ENCODE measurements at places on chromosomes 1 and 21.

- no peak for DNase-seq
Measured at GRCh38 chr1:198830412-198830811, 191.6 kb downstream of the PTPRC start.

- no peak for DNase-seq
Measured at GRCh38 chr1:183103147-183103546, 79.9 kb downstream of the LAMC1 start.

- DNase-seq: no peak
Measured at GRCh38 chr1:21724098-21724497, 54.9 kb upstream of the RAP1GAP start.

GRCh38 chr1:17944646-17945045 lies 163.0 kb upstream of the IGSF21 start:
- DNase-seq: no peak

- DNase-seq: no peak
Measured at GRCh38 chr1:37137601-37138000, 103.3 kb upstream of the GRIK3 start.

DNA sequence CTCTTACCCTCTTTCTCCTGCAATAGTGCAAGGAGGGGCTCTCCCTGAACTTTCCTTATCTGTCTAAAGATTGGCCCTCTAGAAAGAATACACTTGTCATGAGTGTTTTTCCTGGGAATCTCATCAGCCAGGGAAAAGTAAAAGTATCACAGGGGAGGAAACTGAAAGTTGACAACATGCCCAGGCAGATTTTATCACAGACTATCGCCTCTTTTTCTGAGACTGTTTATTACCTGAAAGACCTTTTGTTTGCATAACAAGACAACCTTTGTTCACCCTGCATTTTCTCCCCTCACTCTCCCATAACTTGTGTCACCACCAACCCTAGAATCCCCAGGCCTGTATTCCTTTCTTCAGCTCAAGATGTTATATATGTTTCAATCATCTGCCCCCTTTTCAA lies 794.7 kb upstream of the ADAMTS5 start:
- no peak for DNase-seq

GRCh38 chr21:18801468-18801867 lies 397.9 kb upstream of the TMPRSS15 start:
- no peak for DNase-seq

DNA sequence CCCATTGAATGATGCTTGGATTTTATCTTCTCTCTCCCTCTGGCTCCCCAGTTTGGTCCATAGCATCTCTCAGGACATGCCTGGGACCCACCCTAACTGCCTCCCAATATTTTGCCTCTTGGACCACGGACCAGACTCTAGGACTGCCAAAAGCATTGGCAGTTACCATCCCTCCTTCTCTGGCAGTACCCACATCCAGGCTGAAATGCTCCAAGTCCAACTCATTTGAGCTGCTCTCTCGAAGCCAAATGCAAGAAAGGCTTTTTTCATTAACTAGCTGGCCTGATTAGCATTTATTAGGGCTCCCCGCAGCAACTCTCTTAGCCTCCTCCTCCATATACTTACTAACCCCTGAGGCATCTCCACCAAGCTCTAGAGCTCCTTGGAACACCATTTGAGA lies 140.0 kb upstream of the GRIK3 start:
- DNase-seq: no peak

DNA sequence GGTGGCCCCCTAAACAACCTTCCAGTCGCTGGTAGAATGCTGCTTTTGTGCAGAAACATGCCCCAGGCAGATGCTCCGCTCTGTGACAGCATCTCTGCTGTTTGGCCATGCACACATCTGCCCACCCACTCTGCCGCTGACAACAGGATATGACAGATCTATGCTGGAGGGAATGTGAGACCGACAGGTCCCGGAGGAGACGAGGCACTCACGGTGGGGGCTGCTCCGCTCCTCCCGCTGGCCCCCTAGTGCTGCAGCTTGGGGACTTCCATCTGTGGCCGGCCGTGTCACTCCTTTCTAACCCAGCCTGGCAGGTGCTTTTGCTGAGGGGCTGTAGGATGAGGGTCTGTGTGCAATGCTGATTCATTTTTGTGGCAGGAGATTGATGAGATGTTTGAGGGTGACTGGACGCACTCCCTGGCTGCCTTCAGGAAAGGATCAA lies 49.1 kb upstream of the DMRTB1 start:
- DNase-seq: no peak

GRCh38 chr1:9466780-9467758 lies 72.2 kb upstream of the SLC25A33 start:
- peak; percentile 84 for DNase-seq

GRCh38 chr21:38538353-38538752 lies 40.1 kb upstream of the ERG start:
- DNase-seq: no peak

DNA sequence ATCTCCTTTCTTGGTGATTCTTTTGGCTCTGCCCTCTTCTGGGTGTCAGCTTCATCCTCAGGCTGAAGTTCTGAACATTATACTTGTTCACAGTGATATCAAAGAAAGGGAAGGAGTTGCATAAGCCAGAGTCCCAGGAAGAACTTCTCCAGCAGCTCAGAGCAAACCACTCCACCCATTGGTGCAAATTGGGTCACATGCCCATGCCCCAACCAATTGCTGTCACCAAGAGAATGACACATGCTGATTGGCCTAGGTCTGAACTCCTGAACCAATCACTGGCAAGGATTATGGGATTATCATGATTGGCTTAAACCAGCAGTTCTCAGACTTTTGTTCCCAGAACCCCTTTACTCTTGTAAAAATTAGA lies 256.5 kb upstream of the TMEM51 start:
- DNase-seq: no peak

GRCh38 chr1:113226148-113226547 lies 153.2 kb downstream of the LRIG2 start:
- DNase-seq: no peak

DNA sequence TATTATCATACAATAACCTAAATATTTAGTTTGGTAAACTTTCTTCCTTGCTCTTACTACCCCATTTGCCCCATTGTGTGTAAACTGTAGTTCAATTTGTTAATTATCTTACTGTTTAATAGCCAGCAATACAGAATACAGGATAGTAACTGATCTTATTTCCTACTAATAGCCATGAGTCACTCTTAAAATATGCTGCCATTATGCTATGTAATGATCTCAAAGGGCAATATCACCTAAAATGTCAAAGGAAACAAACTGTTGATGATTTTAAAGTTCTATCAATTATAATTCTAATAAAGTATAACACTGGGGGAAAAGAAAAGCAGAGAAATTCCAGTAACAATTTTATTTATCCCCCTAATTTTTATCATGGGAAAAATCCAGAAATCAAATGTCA lies 4.3 kb downstream of the SLC30A1 start:
- no peak for DNase-seq

DNA sequence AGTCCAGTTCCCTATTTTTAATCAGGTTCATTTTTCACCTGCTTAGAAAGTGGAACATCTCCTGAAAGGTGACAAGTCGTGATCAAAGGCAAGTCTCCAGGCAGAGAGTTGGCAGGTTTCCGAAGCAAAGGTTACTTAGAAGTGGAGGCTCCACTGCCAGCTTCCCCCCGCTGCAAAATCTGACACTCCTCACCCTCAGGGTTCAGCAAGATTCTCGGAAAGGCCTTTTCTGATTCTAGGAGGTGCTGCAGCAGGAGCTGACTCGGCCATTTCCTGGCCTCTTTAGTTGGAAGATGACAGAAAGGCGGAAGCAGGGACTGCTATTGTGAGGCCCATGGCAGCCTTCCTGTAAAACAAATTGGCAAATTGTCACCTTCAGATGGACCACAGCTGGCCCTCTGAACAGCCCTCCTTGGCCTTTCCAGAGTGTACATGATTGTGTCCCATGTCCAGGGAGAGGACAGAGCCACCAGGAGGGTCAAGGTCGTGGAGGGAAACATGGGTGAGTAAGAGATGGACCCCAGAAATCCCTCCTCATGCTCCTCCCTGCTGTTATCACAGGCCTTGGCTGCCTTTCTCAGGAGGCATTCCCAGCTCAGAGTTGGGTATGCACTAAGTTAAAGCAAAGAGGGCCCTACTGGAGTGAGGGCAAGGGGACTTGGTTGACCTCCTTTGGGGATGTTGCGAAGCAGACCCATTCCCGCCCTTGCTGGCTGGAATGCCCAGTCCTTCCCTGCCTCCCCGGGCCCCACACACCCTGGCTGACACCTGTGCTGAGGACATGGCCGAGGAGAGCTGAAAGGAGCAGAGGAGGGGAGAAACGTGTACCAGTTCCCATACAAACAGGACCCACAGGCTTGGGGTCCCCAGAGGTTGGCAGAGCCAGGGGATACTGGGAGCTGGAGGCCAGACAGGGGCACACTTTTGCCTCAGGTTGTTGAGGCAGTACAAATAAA lies 115.5 kb upstream of the IRF2BP2 start:
- no peak for DNase-seq

DNA sequence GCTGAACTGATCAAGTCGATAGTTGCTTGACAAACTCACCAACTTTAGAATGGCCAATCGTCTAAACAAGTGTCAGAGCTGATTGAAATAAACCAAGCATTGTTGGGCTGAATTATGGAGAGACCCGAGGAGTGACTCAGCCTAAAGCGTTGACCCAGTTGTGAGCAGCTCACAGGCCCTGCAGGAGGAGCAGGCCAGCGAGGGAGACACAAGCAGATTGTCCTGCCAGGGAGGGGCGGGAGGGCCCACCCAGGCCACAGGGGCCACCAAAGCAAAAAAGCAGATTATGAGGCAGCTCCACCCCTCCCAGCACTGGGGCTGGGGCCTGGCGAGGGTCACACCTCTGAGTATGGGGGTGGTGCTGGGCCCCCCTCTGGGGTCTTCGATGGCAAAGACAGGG lies 10.1 kb upstream of the MATN1 start:
- no peak for DNase-seq

DNA sequence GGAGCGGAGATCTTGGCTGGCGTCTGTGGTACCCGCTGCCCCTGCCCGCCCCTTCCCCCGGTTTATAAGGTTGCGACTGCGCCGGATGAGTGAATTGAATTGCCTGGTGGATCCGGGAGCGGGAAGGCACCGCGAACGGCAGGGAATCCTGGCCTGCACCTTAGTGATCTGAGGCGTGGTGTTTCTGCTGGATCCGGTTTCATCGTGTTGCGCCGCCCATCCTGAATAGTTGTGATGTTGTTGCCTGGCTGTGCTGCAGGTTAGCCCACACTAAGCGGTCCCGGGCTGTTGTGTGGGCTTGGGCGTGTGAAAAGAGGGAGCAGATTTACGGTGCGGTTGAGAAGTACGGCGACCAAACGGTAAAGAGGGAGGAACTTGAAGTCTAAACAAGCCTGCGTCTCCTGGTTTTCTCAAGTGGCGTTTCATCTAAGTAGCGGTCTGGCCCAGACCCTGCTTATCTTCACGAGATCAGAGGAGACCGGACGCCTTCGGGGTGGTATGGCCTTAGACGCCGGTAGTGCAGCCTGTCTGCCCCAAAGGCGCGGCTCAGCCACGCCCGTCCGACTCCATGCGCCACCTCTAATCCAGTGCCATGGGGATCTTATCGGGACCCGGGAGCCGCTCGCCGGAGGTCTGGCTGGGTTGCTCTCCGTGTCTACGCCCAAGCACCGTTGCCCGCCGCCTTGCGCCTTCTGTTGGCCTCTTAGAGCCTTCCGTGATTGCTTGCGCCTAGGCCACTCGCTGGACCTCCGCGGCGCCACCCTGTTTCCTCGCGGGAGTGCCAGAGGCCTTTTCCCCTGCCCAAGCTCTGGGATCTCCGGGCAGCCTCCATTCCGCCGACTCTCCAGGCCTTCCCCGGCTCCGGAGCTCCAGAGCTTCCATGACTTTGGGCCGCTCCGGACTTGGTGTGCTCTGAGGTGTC lies 87.5 kb upstream of the RHOU start:
- no peak for DNase-seq

DNA sequence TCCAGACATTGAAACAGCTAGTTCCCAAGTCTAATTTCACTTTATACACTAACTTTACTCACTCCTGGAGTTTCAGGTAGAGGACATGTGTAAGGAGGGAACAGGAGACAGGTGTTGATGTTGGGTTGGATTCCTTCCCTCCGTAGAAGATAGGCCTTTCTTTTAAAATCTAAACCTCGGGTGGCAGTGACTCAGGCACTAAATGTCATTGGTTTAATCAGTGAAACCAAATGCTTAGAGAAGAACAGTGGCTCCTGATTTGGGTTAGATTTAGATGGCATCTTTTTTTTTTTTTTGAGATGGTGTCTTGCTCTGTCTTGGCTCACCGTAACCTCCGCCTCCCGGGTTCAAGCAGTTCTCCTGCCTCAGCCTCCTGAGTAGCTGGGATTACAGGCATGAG lies 7.2 kb downstream of the CAP1 start:
- DNase-seq: no peak

DNA sequence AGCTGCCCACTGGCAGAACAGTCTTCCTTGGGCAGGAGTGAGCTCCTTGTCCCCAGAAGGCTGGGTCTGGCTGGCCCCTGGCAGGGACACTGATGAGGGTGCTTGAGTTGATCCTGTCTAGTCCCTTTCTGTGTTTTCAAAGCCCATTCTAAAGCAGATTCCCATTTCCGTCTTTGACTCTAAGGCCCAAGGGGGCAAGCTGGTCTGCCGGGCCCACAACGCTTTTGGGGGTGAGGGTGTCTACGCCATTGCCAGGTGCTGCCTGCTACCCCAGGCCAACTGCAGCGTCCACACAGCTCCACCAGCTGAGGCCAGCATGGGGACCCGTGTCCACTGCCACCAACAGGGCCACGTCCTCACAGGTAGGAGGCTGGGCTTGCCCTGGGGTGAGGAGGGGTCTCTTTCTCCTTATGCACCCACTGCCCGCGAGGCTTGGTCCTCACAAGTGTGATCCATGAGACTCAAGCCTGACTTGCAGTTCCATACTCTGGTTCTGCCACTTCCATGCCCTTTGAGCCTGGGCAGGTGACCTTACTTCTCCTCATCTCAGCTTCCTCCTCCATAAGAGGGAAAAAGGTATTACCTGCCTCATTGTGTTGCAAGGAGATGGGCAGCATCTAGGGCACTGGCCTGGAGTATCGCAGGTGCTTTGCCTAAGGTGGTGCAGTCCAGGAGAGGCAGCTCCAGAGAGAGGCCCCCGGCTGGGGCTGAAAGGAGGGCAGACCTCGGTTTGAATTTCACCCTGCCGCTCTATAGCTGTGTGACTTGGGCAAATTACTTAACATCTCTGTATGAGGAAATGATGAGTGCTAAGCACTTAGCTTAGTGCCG lies 20.2 kb downstream of the PCSK9 start:
- no peak for DNase-seq

DNA sequence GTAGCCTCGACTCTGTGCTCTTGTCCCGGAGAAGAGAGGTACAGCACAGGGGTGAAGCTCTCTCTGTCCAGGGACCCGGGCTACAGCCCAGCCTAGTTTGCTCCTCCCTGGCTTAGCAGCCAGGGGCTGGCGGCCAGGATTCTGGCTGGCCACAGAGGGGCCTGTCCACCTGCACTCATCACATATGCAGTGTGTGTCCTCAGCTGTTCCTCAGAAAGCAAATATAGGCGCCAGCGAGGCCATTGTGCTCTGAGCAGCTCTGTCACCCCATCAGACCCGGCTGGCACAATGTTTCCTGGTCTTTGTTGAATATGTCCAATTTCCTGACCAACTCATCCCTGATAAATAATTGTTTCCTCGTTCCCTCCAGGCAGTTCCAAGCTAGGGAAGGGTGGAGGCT lies 28.5 kb downstream of the KCND3 start:
- DNase-seq: no peak

GRCh38 chr1:159406821-159407220 lies 25.2 kb upstream of the OR10J4 start:
- no peak for DNase-seq

GRCh38 chr1:76082062-76082461 lies 7.5 kb downstream of the ST6GALNAC3 start:
- no peak for DNase-seq

- DNase-seq: no peak
Measured at GRCh38 chr1:19802269-19802668, 2.6 kb upstream of the TMCO4 start.

Measured in ascending aorta (tissue), 2 donors.